ENCODE measurements at places on chromosomes 3 and 15. TPM values are rescaled to one million over a fixed set of nuclear protein-coding genes. Genes with fewer than 3 reads are reported as not detected.
A peak's percentile ranks its signal among the peaks of the same experiment; 100 is the strongest.

IL17RE gene
- polyA plus RNA-seq: 0.60 TPM

DNA sequence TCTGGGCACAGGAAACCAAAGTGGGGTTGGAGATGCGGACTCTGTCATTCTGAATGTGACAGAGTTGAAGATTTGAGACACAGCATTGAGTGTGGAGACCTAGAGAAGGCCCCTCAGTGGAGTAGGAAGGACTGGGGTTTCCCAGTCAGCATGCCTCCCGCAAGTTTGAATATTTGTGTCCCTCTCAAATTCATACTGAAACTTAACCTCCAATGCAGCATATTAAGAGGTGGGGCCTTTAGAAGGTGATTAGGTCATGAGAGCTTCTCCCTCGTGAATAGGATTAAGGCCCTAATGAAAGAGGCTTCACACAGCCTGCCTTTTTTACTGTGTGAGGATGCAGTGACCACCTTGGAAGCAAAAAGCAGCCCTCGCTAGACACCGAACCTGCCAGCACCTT lies 8.0 kb downstream of the HDDC3 start:
- DNase-seq: no peak

- DNase-seq: no peak
Measured at GRCh38 chr3:146464005-146464595, 5.3 kb downstream of the PLSCR2 start.

BMF gene
- 59.6 TPM for polyA plus RNA-seq

- peak; percentile 60 for DNase-seq
Measured at GRCh38 chr3:43296565-43296964, 10.2 kb downstream of the SNRK start.

DNA sequence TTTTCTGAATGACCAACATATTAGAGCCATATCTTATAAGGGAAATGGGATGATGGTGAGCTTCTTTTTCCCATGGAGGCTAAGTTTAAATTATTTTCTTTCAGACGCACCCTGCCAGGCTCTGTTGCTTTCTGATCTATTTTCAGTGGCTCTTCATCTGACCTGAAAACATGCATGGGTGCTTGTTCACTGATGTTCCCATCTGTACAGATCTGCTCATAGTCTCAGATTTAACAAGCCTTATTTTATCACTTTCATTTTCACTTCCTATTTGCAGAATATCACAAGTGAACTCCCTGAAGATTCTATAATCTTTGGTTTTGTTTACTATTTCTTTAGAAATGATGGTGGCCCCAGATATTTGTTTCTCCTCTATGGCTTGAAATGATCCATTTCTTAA lies 31.1 kb upstream of the SUCLG2 start:
- no peak for DNase-seq

THRB gene
- polyA plus RNA-seq: 0.05 TPM

ENTPD3 gene
- not detected for polyA plus RNA-seq

- DNase-seq: no peak
Measured at GRCh38 chr3:184813357-184813756, 1.4 kb downstream of the VPS8 start.

LRRC15 gene
- not detected for polyA plus RNA-seq

ARNT2 gene
- not detected for polyA plus RNA-seq

DNA sequence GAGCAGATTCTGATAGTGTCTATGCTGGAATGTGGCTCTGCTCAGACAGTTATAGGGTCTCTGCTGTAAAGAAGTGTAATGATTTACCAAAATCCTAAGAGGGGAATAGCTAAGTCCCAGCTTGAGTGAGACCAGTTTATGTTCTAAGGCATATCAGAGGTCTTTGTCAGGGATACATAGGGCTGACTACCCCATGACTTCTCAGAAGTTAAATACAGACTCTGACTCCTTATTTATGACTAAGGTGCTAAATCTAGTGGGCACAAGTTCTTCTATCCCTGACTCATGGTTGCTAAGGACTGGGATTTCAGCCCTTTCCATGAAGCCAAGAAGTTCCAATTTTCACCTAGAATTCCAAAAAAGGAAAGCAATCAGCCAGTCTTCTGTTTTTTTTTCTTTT lies 192.6 kb upstream of the POU1F1 start:
- no peak for DNase-seq

DNA sequence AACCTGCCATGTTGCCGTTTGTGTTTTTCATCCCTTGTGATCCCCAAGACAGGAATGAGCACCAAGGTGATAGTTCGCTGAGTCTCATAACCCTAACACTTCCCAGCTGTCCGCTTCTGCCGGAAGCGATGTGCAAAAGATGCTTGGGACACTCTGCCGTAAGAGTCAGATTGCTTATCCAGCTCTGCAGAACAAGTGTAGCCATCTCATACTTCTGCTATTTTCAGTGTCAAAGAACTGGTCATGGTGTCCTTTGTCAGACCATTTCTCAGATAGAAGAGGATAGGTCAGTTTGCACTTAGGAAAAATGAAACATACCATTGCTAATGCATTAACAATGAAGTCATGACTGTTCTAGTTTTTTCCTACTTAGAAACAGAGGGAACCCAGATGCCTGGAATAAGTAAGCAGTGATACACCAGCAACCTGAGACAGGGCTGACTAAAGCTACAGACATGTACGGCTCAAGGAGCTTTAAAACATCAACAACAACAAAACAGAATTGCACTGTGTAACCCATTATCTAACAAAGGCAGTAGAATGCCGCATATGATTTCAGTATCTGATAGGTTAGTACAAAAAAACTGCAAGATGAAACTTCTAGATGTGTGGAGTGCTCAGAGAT lies 134.0 kb upstream of the IL12A start:
- DNase-seq: peak; percentile 17

DNA sequence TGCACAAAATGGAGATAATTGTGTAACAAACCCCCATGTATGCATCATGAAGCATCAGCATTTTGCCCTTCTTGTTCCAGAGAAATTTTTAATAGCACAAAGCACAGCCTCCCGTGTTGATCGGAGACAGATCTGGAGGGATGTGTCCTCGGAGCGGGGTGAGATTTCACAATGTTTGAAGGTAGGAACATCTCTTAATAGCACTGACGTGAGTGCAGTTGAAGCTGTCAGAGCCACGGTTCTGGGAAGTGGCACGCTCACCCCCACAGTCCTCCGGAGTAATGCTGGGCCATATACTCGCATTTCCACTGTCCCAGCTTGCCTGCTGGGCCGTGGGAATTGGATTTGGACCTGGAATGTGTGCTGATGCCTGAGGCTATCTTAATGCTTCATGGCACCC lies 24.1 kb downstream of the ARPP21 start:
- no peak for DNase-seq

MINAR1 gene
- polyA plus RNA-seq: not detected

DNA sequence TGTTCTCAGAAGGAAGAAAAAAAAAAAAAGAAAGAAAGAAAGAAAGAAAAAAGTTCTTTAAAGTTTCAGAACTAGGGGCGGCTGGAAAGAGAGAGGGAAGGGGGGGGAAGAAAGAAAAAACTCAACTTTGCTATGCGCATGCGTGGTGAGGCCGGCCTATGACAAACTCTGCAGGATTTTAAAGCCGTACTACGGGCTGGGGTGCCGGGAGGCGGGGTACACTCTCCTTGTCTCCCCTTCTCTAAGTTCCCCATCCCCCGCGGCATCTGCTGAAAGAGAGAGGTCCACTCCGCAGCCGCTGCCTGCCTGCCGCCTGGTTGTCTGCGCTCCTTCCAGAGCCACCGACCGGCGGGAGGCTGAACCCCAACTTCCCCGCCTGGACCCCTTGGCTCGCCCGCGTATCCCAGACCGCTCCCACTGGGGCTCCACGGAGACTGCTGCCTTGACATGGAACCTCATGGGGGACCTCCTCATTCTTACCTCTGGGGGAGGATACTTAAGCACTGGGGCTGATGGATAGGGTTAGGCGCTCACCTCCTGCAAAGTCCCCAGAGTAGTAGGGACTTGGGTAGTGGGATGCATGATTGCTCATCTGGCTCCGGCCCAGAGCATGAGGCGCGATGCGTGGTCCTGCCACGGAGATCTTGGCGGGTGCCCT lies 1.4 kb upstream of the WNT5A start:
- DNase-seq: no peak

ACKR4 gene
- polyA plus RNA-seq: 0.09 TPM

DNA sequence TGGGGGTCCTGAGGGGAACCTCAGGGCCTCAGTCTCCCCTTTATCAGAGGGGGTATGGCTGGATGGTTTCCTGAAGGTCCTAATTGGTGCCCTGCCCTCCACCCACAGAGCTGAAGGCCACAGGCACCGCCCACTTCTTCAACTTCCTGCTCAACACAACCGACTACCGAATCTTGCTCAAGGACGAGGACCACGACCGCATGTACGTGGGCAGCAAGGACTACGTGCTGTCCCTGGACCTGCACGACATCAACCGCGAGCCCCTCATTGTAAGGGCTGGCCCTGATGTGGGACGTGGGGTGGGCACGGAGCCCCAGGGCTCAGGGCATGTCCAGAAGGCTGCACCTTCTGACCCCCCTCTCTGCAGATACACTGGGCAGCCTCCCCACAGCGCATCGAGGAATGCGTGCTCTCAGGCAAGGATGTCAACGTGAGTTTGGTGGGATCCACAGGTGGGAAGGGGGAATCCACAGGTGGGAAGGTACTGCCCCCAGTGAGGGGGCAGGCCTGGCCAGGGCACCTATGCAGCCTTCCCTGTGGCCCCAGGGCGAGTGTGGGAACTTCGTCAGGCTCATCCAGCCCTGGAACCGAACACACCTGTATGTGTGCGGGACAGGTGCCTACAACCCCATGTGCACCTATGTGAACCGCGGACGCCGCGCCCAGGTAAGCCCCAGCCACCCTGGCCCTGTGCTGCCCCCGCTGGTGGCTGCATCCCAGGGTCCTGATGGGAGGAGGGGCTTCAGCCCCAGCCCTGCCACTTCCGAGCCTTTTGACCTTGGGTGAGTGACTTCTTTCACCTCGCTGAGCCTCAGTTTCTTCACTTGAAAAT lies 17.5 kb upstream of the GNAT1 start:
- DNase-seq: peak; percentile 24

GOLGA6B gene
- polyA plus RNA-seq: not detected

DNA sequence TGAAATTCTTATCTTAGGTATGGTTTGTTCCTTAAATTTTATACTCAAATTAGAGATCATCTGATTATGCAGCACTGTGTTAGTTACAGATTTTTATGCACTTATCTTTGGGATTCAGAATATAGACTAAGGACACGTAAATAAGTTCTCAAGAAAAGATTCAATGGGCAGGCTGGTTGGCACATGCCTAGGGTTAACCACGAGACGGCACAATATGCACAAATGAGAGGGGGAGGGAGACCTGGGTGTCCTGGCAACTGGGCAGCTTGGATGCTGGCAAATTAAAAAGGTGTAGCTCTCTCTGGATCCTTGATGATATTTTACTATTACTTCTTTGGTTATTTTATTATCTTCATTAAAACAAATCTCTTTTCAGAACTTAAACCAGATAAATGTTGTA lies 672 bp downstream of the AADAC start:
- DNase-seq: no peak

PODXL2 gene
- polyA plus RNA-seq: 0.75 TPM

GRCh38 chr3:184781801-184782200 lies 30.2 kb upstream of the VPS8 start:
- no peak for DNase-seq

TNFSF10 gene
- polyA plus RNA-seq: 146 TPM

SLC22A14 gene
- polyA plus RNA-seq: 0.08 TPM

DNA sequence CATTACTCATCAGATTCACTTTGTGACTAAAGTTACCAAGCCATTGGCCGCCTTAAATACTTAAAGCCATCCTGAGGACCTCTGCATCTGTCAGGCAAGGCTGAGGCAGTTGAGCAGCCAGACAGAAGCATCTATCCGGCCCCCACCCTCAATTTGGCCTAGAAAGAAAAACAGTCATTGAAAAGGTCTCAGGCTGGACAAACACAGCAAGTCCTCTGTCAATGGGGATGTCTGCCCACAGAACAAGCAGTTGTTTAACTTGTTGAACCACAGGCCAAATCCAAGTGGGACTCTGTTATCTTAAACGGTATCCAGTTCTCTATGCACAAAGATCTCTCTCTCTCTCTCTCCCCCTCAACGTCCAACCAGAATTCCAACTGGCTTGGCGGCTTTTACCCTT lies 2.8 kb downstream of the ZIC4 start:
- no peak for DNase-seq

DNA sequence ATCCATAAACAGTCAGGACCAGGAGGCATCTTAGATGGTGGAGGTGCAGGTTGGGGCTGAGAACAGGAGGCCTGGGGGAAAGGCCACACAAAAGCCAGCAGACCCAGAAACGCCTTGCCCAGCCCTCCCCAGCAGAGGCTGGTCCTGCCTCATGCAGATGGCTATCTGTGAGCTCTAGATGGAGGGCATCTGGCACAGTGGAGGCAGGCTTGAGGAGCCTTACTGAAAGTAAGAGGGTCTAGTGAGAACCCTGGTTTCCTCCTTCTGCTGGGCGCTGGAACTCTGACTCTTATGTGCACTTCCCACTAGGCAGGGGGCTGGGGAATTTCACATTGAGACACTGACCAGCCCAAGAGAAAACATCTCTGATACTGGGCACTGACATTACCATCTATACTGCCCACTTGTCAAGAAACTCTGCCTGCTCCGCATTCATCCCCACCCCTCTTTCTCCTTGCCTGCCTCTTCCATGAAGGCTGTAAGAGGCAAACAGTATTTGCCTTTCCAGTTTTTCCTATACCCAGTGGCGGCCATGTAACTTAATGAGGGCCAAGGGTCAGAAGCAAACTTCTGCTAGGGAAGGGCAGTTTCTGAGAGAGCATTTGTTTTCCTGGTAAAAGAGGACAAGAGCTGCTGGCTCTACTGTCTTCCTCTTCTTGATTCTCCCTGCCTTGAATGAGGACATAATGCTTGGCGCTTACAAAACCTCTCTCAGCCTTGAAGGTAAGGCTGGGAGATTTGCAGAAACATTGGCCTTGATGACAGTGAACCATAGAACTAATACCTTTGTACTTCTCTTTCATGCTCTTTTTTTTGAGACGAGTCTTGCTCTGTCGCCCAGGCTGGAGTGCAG lies 4.4 kb upstream of the SCN5A start:
- no peak for DNase-seq

KBTBD8 gene
- polyA plus RNA-seq: 2.0 TPM

LRCH3 gene
- polyA plus RNA-seq: 19.4 TPM

All from CD14-positive monocyte (primary cell).